Caco-2 (cell line): ENCODE measurements at places on chromosomes 12 and 14. TPM values are rescaled to one million over a fixed set of nuclear protein-coding genes. Genes with fewer than 3 reads are reported as not detected.

Gene WNT1
- 0.63 TPM in 1 of 2 replicates, not detected in the other for total RNA-seq

Gene KRT74
- total RNA-seq = not detected in 2 replicates

Gene ASCL1
- total RNA-seq = not detected in 2 replicates

Gene CDKL1
- 4.5 and 5.4 TPM in 2 replicates for total RNA-seq

Gene PRORP
- total RNA-seq = 34.5 and 36.3 TPM in 2 replicates

Gene CACNB3
- total RNA-seq = 20.4 and 28.2 TPM in 2 replicates

Gene CAPZA3
- total RNA-seq = not detected in 2 replicates

Gene IRAK4
- 11.7 and 15.3 TPM in 2 replicates for total RNA-seq

Gene GDF3
- 0.41 TPM in 1 of 2 replicates, not detected in the other for total RNA-seq

Gene OR6C2
- total RNA-seq = not detected in 2 replicates

Gene DEGS2
- total RNA-seq = 3.8 and 5.1 TPM in 2 replicates
